ENCODE measurements at places on chromosomes 2 and 18. TPM values are rescaled to one million over a fixed set of nuclear protein-coding genes. Genes with fewer than 3 reads are reported as not detected.

PLA2R1 gene
- 3.6 TPM for total RNA-seq

DNA sequence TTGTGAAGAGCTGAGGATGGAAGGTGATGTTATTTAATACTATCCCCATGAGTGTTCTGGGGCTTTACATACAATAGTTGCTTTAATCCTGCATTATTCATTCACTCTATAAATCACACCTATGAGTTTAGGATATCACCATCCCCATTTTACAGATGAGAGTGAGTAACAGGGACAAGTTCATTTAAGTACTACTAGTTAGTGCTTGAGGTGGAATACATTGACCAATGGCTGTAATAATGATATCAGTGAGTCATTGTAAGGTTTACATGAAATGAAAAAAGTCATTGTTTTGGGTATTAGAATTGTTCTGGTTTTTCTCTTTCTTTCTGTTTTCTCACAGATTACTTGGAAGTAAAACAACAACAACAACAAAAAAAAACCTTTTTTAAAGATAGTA lies 42.5 kb downstream of the TANC1 start:
- DNase-seq: no peak

GRCh38 chr18:36187193-36187825 lies at the start of gene MOCOS:
Gene MOCOS (plus strand): TSS chr18:36187497. CDS start chr18:36187540, 43 bp downstream.
- peak; percentile 86 for DNase-seq

DNA sequence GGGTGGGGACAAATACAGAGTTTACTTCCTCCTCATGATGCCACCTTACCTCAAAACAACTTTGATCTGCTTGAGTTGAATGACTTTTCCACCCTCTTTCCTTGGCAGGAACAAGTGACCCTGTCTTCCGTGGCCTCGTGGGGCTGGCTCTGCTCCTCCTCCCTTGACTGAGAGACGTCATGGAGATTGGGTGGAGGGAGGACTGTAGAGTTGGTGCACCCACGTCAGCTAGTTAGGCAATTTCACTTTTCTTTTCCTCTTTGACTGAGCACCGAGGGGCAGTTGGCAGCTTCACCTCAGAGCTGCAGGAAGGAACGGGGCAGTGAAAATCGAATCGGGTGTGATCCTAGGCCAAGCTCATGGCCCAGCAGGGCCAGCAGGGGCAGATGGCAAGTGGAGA lies at the start of gene SP140:
TSS of gene SP140 (plus strand) at position 251 of the 400 bp plus-strand sequence. CDS start at position 360, 109 bp downstream.
- no peak for DNase-seq
